Activated CD4-positive, alpha-beta T cell treated with anti-CD3 and anti-CD28 coated beads for 48 hours (primary cell): ENCODE measurements at places on chromosomes 4 and X.
A peak's percentile ranks its signal among the peaks of the same experiment; 100 is the strongest.

- DNase-seq = no peak
These were observed 1593.2 kb downstream of the C4orf33 start for GRCh38 chr4:130689181-130689580.

GRCh38 chr4:155667222-155667567 is 547 bp downstream of the GUCY1A1 start:
- DNase-seq = peak; percentile 24

GRCh38 chrX:7028246-7028645 is 119.3 kb upstream of the STS start:
- DNase-seq = no peak

GRCh38 chrX:105975382-105975781 is 63.1 kb downstream of the SERPINA7 start:
- no peak for DNase-seq

GRCh38 chr4:61604054-61604453 is 403.9 kb downstream of the ADGRL3 start:
- DNase-seq = no peak

GRCh38 chr4:126028876-126029275 is 714.1 kb downstream of the FAT4 start:
- no peak for DNase-seq

DNA sequence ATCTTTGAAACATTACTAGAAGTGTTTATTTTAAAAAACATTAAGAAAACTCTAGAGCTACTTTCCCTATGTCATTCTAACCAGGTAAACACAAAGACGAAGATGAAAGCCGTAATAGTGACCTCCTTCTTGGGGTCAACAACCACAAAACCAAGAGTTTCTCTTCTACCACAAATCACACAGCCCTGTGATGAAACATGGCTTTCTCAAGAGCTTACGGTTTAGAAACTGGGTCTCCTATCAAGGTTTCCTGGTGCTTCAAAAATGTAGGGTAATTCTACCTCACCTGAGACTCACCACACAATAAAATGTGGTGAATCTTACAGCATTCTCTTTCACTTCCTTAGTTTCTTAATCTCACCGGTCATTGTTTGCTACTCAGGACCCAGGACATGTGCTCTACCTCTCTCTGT is 50.9 kb downstream of the CORIN start:
- DNase-seq = no peak

DNA sequence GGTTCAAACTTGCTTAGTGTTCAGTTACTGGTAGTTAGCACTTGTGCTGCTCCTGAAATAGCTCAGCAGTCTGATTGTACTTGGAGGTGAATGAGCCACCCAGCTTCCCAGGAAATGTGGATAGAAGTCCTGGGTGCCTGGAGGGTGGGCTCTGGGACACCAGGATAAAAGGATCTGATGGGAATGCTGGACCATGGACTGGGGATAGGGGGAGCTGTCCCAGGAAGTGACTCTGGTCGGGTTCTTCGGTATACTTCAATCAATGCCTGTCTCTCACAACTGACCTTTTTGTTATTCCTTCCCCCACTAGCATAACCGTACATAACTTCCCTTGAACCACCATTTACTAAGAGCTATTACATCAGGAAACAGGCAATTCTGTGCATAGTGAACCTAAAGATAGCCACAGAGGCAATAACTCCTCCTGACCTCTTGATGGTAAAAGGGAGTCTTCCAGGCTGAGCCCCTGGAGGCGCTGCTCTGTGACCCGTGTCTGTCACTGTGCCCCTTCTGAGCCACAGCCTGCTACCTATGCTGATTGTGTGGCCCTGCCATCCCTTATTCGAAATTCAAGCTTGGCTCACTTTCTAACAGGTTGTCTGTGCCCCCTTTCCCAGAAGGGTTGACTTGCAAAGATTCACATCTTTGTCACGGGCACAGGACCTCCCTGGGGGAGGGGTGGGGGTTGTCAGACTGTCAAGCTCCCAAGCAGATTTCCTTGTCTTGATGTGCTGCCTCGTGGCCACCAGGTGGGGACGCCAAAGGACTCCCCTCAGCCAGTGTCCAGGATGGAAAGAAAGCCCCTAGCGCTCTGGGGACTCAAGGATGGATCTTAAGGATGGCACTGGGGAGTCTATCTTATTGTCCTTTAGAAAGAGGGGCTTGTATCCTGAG is 24.5 kb upstream of the WDR1 start:
- no peak for DNase-seq

DNA sequence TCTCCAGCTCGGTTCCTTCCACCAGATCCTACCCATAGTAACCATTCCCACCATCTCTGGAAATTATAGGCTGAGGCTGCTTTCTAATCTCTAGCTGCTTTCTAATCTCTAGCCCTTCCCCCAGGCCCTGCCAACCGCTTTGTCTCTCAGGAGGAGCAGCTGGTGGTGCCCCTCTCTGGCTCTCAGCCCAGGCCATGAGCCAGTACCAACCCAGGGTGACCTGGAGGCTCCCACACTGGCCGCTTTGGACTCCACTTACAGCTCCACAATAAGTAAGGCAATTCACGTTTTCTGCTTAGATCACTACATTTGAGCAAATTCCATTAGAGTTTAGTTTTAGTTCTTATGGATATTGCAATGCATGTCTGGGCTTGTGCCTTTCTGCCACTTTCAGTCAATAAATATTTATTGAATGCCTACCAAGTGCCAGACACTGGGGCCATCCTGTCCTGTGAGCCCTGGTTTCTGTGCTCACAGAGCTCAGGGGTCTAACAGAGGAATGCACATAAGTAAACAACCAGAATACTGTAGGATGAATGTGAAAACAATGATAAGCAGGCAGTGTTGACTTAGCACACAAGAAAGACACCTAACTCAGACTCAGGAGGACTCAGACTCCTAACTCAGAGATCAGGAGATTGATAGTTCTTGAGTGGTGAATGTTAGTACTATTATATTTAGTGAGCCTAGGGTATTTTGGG is 38.9 kb downstream of the SMC1A start:
- DNase-seq = no peak

DNA sequence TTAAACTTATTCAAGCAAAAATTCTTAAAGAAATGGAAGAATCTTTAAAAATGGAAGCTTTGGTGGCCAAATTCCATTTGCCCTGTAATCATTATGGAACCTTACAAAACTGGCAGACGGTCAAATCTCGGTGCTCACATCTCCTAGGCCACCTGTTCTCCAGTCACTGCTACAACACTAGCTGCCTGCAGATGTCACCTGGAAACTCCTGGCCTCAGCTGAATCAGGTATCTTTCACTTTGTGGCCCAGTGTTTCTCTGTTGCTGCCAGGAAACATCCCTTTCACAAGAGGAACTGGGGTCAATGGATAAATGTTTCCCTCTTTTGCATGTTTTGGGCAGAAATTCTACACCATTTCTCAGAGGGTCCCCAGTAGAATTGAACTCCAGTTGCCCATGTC is 4.2 kb upstream of the CXCL3 start:
- no peak for DNase-seq

DNA sequence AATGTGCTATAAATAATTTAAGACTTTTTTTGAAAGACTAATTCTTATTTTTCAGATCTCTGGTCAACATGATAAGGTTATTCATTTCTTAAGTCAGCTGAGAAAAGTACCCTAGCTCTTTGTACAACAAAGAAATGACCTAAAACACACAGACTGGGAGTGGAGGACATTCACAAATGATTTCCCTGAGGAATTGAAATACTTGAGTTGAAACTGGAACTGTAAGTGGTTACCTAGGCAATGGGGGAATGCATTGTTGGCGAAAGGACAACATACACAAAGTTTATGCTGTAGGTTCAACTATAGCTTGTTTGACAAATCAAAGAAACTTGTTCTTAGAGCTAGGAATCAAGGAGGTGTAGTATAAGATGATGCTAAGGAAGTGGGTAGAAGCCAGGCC is 915.5 kb downstream of the FAT4 start:
- no peak for DNase-seq

DNA sequence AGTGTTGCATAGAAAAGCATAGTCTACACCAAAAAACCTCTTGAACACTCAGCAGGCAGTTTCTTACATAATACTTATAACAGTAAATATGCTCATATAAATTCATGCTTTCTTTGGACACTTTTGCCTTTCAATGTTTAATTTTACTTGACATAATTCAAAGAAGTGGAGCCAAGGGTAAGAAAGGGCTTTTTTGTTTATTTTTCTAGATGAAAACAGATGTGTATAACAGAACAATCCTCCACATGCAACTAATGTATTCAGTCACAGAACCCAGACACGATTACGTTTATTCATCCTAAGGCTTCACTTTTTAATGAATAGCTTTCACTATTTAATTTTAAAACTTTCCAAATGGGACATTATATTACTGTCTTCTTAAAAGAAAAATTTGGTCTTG is 58.0 kb upstream of the PTPN13 start:
- no peak for DNase-seq

DNA sequence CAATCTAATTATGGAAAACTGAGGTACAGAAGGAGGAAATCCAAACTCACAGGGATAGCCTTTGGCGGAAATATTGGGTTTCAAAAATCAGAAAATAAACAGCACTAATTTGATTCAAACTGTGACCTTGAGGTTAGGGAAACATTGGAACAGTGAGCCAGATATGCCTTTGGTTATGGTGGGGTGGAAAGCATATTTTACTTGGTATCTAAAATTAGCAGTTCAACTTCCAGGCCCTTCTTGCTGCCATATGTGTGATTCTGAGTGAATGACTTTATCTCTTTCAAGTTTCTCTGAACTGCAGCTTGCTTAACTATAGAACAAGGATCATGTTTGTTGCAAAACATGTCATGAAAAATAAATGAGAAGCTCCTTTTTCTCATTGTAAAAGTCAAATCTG is 240.9 kb upstream of the VEGFC start:
- no peak for DNase-seq

- no peak for DNase-seq
These were observed 355.2 kb downstream of the UNC5C start for GRCh38 chr4:95193391-95194224.

GRCh38 chr4:85761803-85762528 is 287.0 kb downstream of the ARHGAP24 start:
- DNase-seq = no peak

- no peak for DNase-seq
These were observed 200.8 kb downstream of the SPATA18 start for GRCh38 chr4:52251864-52252263.

GRCh38 chrX:124502166-124502565 is 155.8 kb downstream of the SH2D1A start:
- peak; percentile 7 for DNase-seq

DNA sequence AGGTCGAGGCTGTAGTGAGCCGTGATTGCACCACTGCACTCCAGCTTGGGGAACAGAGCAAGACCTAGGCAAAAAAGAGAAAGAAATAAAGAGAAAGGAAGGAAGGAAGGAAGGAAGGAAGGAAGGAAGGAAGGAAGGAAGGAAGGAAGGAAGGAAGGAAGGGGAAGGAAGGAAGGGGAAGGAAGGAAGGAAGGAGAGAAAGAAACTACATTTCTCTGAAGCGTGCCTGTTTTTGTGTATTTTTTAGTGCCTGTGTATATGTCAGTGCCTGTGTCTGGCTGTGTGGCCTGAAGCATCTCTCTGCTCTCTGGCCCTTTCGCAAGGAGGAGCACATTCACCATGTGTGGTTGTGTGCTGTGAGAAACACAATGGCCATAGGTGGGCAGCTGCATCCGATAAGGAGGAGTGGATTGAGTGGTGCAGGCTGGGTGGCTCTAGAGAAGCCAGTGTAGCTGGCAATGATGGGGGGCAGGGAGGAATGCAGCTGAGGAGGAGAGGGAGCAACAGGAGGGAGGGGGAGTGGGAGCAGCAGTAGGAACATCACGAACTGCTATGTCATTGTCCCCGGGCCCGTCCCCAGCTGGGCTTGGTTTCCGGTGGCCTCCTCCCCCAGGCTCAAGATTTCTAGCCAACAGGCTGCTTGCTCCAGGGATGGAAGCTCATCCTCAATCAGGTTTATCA is 11.4 kb downstream of the SYN1 start:
- DNase-seq = no peak

DNA sequence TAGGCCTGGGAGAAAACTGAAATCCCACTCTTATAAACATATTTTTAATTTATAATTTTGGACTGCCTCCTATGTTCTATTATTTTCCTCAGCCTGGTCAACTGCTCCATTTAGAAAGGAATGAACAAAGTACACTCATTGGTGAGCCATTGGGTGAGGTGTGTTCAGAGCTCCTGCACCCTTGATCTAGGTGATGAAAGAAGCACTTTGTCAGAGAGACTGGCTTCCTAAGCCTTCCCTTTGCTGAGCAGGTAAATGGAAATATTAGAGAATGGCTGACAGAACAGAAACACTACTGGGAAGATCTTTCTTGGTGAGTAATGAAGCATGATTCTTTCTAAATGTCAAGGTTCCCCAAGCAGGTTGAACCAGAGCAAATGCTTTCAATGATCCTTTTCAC is 19.0 kb upstream of the ARHGAP24 start:
- DNase-seq = no peak
